Heart right ventricle (tissue), 16 donors: ENCODE measurements at places on chromosomes 6 and 20. TPM values are rescaled to one million over a fixed set of nuclear protein-coding genes. Genes with fewer than 3 reads are reported as not detected.

The FAM83B gene
- not detected for total RNA-seq

GRCh38 chr20:41524980-41525613, 93.1 kb downstream of the CHD6 start:
- peak; percentile 86 for DNase-seq

The RBPJL gene
- total RNA-seq = not detected

- DNase-seq = no peak
These were observed 165.7 kb downstream of the FOXC1 start for GRCh38 chr6:1775441-1775840.

The GJA1 gene
- total RNA-seq = 278 TPM

DNA sequence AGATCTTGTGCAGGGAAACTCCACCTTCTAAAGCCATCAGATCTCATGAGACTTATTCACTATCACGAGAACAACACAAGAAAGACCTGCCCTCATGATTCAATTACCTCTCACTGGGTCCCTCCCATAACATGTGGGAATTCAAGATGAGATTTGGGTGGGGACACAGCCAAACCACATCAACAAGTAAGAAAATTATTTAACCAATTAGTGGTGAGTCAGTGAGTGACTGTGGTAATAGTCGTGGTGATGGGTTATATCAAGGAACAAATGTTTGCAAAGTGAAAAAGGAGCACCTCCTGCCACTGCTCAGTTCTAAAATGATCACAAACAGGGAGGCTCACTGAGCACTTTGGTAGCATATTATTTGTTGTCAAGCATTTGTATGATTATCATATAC, 20.6 kb downstream of the EPM2A start:
- no peak for DNase-seq

DNA sequence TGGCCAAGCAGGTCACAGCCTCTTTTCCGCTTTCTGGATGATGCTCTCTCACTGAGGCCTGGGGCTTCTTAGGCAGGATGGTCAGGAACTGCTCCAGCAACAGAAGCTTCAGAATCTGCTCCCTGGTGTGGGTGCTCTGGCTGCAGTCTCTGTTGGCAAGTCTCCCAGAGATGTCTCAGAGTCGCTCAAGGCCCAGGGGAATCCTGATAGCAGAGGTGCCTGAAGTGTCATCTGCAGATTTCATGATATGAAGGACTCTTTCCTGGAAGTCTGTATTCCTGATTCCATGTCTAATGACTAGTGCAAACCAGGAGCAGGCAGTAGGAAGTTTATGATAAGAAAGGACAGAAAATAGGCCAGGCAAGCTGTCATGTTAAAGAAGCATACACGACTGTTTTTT, 20.3 kb downstream of the ZSCAN31 start:
- no peak for DNase-seq

DNA sequence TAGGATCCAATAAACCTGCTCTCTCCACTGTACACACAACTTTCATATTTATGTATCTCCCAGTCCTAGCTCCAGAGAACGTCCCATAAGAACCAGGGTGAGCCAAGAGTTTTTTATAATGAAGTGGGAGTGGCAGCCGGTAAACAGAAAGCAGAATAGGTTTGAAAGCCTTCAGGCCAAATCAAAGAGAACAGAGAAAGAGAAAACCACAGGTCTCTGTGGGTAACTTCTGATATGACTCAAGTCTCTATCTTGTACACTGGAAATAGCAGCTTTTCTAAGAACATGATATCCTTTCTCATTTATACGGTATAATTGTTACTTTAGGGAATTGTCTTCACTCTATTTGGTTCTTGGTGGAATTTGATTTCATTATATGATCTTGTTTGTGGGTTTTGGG, 273.6 kb downstream of the PACRG start:
- DNase-seq = no peak

- DNase-seq = no peak
These were observed 56.2 kb downstream of the GFOD1 start for GRCh38 chr6:13431059-13431656.

The CDSN gene
- 0.11 TPM for total RNA-seq

GRCh38 chr20:20683481-20684321, 28.7 kb downstream of the RALGAPA2 start:
- no peak for DNase-seq

GRCh38 chr20:58623579-58624473, 27.3 kb upstream of the STX16 start:
- peak; percentile 33 for DNase-seq

The TAAR6 gene
- not detected for total RNA-seq

- no peak for DNase-seq
These were observed 254.4 kb upstream of the KCNQ5 start for GRCh38 chr6:72367439-72367838.

The CNBD2 gene
- total RNA-seq = 4.2 TPM

GRCh38 chr6:25172819-25173218, 106.4 kb upstream of the CARMIL1 start:
- no peak for DNase-seq
